ENCODE measurements at places on chromosomes 4 and X.

DNA sequence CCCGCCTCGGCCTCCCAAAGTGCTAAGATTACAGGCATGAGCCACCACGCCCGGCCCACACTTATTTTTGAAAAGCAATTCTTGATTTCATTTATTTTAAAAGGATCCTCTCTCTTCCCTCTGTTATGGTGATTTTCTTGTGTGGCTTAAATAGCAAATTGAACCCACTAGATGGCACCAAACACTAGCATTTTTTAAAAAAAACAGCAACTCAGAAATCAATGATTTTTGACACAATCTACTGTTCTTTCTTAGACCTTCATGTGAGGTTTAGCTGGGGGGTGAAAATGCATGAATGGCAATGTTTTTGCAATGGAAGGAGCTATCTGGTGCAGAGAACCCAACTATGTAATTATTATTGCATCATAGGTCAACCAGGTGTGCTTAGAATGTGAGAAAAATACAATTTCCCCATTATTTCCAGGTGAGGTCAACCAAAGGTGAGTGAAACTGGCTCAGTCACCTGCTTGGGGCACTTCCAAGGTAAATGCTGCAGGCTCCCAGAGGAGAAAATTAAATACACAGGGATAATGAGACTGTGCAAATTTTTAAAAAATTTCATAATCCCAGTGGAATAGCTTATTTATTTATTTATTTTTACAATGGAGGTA is 226.7 kb upstream of the PRKX start:
- no peak for DNase-seq

DNA sequence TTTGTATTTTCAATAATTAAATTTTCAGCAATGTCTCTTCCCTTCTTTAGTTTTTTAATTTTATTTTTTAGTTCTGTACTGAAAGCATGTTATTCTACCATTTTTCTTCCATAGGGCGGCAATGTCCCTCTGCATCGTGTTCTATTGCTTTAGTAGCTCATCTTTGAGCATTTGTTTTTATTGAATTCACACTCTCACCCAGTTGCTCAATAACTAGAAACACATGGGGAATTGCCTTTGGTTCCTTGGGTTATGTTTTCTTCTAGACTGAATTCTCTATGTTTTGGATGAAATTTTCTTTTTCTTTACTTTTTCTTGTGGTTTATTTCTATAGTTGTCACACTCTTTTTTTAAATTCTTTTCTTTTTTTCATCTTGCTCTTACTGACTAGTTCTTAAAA is 233.8 kb upstream of the LDB2 start:
- no peak for DNase-seq

GRCh38 chrX:123159403-123159802 is 24.7 kb upstream of the GRIA3 start:
- DNase-seq = no peak

- no peak for DNase-seq
Observed at GRCh38 chrX:108064613-108065012, 19.7 kb downstream of the VSIG1 start.

- no peak for DNase-seq
Observed at GRCh38 chr4:107999932-108000539, 10.3 kb downstream of the HADH start.

Measured in non-pigmented ciliary epithelial cell (primary cell).